ENCODE measurements at places on chromosomes 4 and X. TPM values are rescaled to one million over a fixed set of nuclear protein-coding genes. Genes with fewer than 3 reads are reported as not detected.

CLGN gene
- 22.5 TPM for total RNA-seq

COL4A6 gene
- 21.6 TPM for total RNA-seq

REELD1 gene
- not detected for total RNA-seq

LRIT3 gene
- total RNA-seq = 5.2 TPM

ADH6 gene
- not detected for total RNA-seq

ABCB7 gene
- total RNA-seq = 86.8 TPM

GABRA4 gene
- total RNA-seq = 1.4 TPM

SCML1 gene
- 20.1 TPM for total RNA-seq

LANCL3 gene
- 2.5 TPM for total RNA-seq

GPR173 gene
- 26.3 TPM for total RNA-seq

SATL1 gene
- 0.82 TPM for total RNA-seq

FOXO4 gene
- total RNA-seq = 16.6 TPM

EGFL6 gene
- 75.3 TPM for total RNA-seq

NOX1 gene
- 0.33 TPM for total RNA-seq

C4orf51 gene
- total RNA-seq = not detected

BRS3 gene
- not detected for total RNA-seq

MAGEC1 gene
- not detected for total RNA-seq
